A549 treated with DMSO at 1 μM for 4 hours (cell line): ENCODE measurements at places on chromosomes 3 and 15. TPM values are rescaled to one million over a fixed set of nuclear protein-coding genes. Genes with fewer than 3 reads are reported as not detected.

The GOLGA6L7 gene
- total RNA-seq = not detected in 5 replicates

The GOLGA6D gene
- 0.11 to 0.12 TPM in 2 of 5 replicates, not detected in the others for total RNA-seq

The NCKIPSD gene
- total RNA-seq = 6.6 to 10.6 TPM (median 9.0 TPM) in 5 replicates

The TMEM266 gene
- 0.05 to 0.11 TPM (median 0.07 TPM) in 5 replicates for total RNA-seq

The TMEM158 gene
- 15.8 to 30.6 TPM (median 22.0 TPM) in 5 replicates for total RNA-seq
